Placental pericyte (primary cell): ENCODE measurements at places on chromosomes 5 and 9. TPM values are rescaled to one million over a fixed set of nuclear protein-coding genes. Genes with fewer than 3 reads are reported as not detected.

QRFP gene
- total RNA-seq: not detected in 2 replicates

NPR3 gene
- total RNA-seq: 2.0 and 6.4 TPM in 2 replicates

SLC46A2 gene
- total RNA-seq: not detected in 2 replicates

C1QTNF2 gene
- total RNA-seq: 0.72 TPM in 1 of 2 replicates, not detected in the other

MARCHF6 gene
- 41.9 and 54.1 TPM in 2 replicates for total RNA-seq

MSANTD3 gene
- 44.2 and 94.9 TPM in 2 replicates for total RNA-seq

SLC6A3 gene
- not detected in 2 replicates for total RNA-seq

DAP gene
- 77.9 and 81.6 TPM in 2 replicates for total RNA-seq

PCDHGB6 gene
- total RNA-seq: 4.3 and 5.3 TPM in 2 replicates

BARX1 gene
- not detected in 2 replicates for total RNA-seq

MOB3B gene
- 0.44 and 0.57 TPM in 2 replicates for total RNA-seq

TAF11L5 gene
- total RNA-seq: not detected in 2 replicates

LCN1 gene
- total RNA-seq: not detected in 2 replicates

PDE4D gene
- 26.2 and 45.1 TPM in 2 replicates for total RNA-seq

ASS1 gene
- 22.0 and 199 TPM in 2 replicates for total RNA-seq

ANKRD34B gene
- total RNA-seq: not detected in 2 replicates

WWC1 gene
- total RNA-seq: 2.2 and 4.7 TPM in 2 replicates

PCDHA1 gene
- total RNA-seq: not detected in 2 replicates

C9orf72 gene
- 7.9 and 8.2 TPM in 2 replicates for total RNA-seq

CA9 gene
- not detected in 2 replicates for total RNA-seq

CTNNAL1 gene
- total RNA-seq: 53.6 and 88.5 TPM in 2 replicates

PGM5 gene
- total RNA-seq: 2.0 and 6.6 TPM in 2 replicates

WNT8A gene
- not detected in 2 replicates for total RNA-seq

CREBRF gene
- total RNA-seq: 9.0 and 18.8 TPM in 2 replicates

F2RL2 gene
- 6.6 and 7.7 TPM in 2 replicates for total RNA-seq

NXNL2 gene
- 0.22 and 1.3 TPM in 2 replicates for total RNA-seq

CAPSL gene
- total RNA-seq: not detected in 2 replicates

PCDHB9 gene
- 0.14 TPM in 1 of 2 replicates, not detected in the other for total RNA-seq

PCDHGA8 gene
- 2.4 and 3.3 TPM in 2 replicates for total RNA-seq

GPR150 gene
- total RNA-seq: under 0.01 and 0.43 TPM in 2 replicates

MCTP1 gene
- total RNA-seq: 19.8 and 24.7 TPM in 2 replicates

ANKDD1B gene
- total RNA-seq: 0.44 TPM in 1 of 2 replicates, not detected in the other

BAAT gene
- 0.14 TPM in 1 of 2 replicates, not detected in the other for total RNA-seq

CFAP90 gene
- 0.22 TPM in 1 of 2 replicates, not detected in the other for total RNA-seq

SAXO1 gene
- not detected in 2 replicates for total RNA-seq

GCNT1 gene
- 0.44 and 2.9 TPM in 2 replicates for total RNA-seq
